ENCODE measurements at places on chromosomes 1 and 21.

DNA sequence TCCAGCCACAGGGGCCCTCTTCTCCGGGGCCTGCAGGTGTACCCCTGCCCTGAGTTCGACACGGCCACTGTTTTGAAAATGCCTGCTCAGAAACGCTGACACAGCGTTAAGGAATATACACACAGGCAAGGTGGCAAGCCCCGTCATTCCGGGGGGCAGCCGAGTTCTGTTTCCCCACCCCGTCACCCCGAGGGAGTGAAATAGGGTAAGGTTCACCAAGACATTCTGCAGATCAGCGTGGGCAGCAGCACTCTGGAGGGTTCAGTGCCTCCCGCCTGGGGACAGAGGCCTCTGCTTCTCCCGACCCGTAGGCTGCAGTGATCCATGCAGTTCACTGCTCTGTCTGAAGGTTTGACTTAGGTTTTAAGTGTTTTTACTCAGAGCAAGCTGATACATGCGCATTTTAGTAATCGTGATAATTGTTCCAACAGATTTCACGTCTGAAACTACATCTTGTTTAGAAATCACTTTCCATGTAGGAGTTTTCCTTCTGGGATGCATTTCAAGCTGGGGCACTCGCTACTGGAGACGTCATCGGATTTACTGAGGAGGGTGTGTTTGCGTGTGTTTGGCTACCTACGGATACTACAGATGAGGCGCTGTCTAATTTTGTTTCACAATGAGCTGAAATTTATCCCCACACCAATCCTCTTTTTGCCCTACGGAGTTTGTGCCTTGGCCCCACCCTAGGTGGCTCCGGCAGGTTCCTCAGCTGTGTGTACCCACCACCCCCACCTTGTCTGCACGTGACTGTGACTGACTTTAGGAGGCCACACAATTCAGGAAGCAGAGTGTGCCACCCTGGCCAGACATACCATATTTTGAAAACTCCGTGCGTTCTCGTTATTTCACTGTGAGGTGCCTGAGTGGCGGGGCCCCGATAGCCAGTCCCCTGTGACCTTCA, 63.5 kb downstream of the AGPAT3 start:
- no peak for DNase-seq

- DNase-seq = no peak
These were observed 33.3 kb downstream of the DEGS1 start for GRCh38 chr1:224216382-224216781.

- no peak for DNase-seq
These were observed 532 bp downstream of the CSF1 start for GRCh38 chr1:109910963-109911798.

- no peak for DNase-seq
These were observed 97.2 kb downstream of the WDR4 start for GRCh38 chr21:42781971-42782722.

GRCh38 chr1:207079706-207080241, 8.9 kb upstream of the C4BPB start:
- no peak for DNase-seq

- no peak for DNase-seq
These were observed 381.2 kb upstream of the DUSP10 start for GRCh38 chr1:222123111-222123510.

GRCh38 chr1:73783352-73783751, 414.6 kb downstream of the LRRIQ3 start:
- DNase-seq = no peak

DNA sequence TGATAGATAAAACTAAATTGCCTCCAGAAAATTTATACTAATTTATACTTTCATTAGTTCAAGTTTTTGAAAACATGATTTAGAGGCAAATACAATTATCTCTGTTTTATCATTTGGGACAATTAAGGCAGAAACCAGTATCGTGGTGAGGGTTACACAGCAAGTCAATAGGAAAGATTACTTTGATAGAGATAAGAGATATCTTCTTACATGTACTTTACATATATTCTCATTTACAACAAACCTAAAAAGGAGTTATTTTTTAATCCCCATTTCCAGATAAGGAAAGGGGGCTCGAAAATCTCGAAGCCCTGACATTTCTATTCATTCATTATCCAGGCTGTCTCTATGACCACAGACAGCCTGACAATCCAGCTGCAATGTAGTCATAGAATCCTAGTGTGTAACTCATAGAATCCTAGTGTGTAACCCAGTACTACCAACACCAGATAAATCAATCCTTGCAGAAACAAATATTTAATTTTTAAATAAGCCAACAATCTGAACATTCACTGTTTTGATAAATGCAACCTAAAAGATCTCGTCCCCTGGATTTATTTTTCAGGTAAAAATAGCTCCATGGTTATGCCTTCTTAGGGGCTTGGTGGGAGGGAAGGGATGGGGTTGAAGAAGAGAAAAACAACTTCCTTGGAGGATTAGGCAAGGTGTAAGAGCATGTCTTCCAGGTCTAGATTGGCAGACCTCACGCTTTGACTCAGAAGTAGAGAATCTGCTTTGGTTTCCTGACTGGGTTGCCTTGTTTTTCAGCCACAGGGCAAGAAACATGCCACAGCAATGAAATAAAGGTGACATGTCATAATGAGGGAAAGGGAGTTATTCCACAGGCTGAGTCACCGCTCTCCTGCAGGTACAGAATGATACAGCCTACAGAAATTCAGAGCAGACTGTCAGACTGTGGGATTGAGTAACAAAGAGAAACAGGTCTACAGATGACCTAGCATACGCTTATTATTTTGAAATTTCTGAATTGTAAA, 45.6 kb downstream of the IRF2BP2 start:
- DNase-seq = no peak

GRCh38 chr1:100400404-100400803, 48.1 kb downstream of the CDC14A start:
- DNase-seq = no peak

DNA sequence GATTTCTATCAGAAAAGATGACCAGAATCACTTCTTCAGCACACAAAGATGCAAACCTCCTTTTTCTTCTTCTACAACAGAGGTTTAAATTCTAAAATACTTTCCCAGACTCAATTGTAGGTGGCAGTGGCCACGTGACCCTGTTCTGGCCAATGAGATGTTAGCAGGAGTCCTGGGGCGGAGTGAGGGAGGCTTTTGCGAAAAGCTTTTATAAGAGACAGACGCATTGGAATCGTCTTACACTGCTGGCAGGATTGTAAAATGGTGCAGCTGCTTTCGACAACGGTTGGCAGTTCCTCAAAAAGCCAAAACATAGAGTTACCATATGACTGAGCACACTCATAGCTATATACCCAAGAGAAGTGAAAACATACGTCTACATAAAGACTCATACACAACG, 87.0 kb upstream of the MAGI3 start:
- no peak for DNase-seq

DNA sequence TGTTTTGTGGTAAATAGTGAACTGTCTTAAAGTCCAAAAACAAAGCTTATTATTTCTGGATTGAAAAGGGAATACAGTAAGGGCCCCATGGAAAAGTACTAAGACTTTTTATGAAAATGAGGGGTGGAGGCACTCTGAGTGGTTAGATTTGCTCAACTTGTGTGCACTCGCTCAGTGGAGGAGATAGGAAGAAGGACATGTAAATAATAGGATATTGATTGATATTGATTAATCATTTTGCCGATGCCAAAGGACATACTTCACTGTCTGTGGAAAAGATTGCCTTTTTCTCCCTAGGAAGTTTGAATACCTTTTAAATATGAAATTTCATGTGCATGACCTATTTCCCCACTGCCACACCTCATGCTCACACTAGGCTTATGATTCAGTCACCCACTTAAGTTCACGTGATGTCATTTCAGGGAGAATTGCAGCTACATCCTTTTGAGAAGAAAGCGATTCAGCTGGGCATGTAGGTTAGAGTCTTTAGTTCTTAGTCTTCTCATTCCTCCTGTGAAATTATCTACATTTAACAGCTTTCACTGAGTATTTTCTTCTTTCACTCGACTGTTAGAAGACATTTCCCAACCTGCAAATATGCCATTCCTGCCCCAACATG, 5.0 kb downstream of the MTR start:
- no peak for DNase-seq

DNA sequence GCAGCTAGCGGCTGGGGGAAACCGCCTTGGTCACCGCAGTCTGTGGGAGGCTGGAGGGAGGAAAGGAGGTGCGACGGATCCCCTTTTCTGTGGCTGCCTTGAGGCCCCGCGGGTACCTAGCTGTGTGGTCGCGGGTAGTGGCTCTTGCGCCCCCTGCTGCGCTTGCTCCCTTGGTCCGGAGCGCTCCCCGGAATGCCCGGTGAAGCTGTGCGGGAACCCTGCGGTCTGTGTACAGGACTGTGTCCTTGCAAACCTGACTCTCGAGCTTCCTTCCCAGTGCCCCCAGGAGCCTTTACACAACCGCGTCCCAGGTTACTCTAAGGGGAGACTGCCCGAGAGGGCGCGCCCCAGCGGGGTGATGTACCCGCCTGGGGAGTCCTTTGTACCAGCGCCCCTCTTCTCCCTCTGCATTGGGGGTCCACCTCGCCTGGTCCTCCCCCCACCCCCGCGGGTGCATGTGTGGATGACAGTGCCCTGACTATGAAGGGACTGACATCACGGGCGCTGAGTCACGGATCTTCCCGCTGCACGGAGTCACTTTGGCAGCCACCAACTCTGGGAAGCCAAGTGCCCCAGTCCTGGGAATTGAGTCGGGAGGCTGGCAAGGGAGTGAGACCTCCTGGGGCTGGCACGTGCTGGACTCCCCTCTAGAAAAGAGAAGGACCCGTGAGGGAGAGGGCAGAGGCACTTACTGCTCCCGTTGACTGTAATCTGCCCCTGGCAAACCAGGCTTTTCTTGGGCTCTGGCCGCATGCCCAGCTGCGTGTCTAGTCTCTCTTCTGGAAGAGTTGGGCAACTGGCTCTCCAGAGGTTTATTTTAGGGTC, 816 bp downstream of the IL6R start:
- peak; percentile 60 for DNase-seq

DNA sequence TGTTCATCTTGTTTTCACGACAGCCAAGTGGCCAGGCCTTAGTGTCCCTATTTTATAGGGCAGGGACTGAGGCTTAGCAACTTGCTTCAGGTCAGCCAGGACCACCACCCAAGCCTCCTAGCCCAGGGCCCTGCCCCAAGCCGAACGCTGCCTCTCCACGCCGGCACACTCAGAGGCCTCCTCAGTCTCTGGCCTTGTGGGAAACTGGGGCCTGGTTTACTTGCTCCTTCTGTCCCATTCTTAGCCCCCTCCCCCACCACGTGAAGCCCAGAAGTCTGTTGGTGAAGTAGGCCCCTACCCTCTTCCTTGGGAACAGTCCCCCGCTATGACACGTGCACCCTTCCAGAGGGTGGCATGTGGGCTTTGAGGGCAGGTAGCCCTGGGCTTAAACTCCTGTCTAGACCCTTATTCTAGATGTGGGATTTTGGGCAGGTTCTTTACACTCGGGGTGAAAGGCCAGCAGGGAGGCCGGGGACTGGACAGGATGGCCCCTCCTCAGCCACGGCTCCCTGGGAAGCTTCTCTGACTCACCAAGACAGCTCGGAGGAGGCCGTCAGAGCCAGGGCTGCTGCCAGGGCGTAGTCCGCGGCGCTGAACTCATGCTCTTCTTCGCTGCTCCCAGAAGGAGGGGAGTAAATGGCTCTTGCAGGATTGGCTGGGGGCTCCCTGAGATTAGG, 4.3 kb downstream of the MYOM3 start:
- DNase-seq = no peak

DNA sequence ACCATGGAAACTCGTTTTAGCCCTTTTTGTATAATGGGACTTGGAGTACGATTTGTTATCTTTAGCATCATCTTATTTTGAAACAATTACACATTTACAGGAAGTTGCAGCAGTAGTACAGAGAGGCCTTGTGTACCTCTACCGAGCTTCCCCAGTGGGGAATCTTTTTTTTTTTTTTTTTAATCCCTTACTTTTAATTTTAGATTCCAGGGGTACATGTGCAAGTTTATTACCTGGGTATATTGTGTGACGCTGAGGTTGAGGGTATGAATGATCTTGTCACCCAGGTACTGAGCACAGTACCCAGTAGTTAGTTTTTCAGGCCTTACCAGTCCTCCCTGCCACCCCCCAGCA, 45.9 kb downstream of the HHAT start:
- no peak for DNase-seq

DNA sequence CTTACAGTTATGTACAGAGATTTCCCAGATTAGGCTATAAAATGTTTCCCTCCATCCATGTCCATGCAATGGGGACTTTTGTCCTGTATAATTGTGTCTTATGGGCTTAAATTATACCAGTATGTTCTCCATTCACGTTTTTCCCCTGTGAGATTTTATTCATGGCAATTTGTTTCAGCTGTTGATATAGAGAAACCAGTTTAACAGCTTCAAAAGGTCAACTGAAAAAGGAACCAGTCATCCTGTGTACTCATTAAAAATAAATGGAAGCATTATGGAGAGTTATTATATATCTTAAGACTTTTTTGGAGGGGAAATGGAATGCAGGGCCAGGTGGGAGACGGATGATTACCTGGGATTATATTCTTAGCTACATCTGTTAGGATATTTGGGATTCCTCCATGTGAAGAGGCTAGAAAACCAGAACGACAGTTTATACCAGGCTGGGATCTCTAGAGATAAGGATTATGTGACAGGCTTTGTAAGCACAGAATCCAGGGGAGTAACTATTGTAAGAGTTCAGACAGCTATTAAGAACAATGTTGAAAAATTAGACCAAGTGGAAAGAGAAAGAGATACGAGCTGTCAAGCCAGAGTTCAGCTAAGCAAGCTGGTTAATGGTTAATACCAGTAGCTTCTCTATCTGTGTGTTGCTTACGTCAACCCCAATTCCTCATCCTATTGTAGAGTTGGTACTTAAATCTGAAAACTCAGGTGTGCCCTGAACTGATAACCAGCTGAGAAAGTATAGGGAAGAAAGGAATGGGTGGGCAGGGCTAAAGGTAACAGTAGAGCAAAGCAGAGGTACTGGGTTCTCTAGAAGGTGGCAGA, 12.4 kb upstream of the ZNF697 start:
- DNase-seq = no peak

DNA sequence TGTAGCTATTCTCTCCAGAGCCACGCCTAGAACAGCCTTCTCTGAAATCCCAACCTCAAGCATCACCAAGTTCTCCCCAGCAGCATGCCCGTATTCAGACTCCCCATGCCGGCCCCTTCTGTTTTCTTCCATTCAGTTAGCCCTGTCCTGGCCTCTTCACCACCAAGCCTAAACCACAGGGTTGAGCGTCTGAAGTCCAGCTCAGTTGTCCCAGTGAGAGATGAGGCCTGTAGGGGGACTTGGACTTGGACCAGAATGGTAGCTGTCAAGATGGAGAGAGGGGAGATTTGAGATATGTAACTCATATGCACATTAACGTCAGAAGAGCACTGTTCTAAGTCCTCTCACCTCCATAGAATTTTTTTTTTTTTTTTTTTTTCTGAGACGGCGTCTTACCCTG, 5.5 kb upstream of the TMEM54 start:
- DNase-seq = no peak

- no peak for DNase-seq
These were observed 12.1 kb upstream of the ABL2 start for GRCh38 chr1:179241530-179242097.

DNA sequence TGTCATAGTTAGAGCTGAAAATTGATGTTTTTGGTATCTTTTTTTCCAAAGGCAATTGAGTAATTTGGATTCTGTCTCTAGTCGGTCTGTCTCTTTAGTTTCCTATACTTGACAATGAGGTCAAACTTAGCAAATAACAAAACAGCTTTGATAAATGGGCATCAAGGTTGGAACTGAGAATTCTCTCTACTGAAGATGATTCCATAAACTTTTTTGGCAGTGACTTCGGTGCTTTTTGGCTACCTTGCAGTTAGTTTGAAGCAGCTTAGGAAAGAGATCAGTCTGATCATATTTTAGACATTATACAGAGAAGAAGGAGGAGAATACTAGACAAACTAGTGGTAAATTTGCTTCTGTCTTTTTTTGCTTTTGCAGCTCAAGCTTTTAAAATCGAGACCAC, 559 bp downstream of the VCAM1 start:
- no peak for DNase-seq

- DNase-seq = no peak
These were observed 95.0 kb downstream of the COL24A1 start for GRCh38 chr1:86061551-86061990.

All from stimulated activated CD4-positive, alpha-beta T cell treated with anti-CD3 and anti-CD28 coated beads, Interleukin-12 subunit alpha, Interleukin-12 subunit beta, amount 100 ng/mL, for 24 hours (primary cell).